ENCODE measurements at places on chromosomes 4 and X.
A peak's percentile ranks its signal among the peaks of the same experiment; 100 is the strongest.

DNA sequence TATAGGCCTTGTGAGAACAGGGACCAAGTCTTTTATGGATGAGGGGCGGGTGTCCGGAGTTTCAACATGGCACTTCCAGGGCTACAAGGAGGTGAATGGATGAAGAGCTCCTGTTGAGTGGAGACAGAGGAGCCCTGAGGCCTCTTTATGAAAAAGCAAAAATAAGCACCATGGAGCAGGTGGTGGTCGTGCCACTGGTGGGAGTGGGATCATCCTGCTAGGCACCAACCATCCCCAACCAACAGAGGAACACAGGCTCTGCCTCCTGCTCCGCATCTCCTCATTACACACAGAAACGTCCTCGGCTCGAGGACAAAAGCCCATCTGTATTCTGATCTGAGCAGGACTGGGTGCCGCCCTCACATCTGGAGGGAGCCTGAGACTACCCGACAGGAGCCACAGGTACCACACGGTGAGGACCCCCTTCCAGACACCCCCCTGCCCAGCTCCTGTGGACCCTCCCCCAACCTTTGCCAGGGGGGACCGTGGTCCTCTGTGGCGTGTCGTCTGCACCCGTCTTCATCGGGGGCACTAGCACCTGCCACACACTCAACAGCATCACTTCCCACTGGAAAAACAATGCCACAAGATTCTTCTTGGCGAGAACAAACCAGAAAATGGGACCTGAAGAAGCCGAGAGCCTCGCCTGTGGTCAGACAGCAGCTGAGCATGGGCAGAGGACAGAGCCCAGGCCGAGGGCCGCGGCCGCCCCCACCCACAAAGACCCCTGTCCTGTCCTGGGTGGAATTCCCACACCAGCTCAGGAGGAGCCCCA is 3.9 kb upstream of the PDE6B start:
- no peak for DNase-seq

DNA sequence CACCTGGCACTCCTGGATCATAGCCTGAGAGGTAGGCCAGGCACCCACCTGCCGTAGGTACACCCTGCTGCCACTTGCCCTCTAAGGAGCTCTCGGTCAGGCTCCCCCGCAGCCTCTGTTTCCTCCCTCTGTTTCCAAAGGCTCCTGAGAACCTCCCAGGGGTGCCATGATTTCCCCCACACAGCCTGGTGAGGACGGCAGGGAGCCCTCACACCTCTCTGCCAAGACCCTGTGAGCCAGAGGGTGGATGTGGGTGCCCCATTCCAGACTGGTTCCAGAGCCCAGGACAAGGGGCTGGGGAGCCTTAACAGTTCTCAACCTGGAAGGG is 1.6 kb upstream of the ABLIM2 start:
- no peak for DNase-seq

GRCh38 chr4:42642101-42642797 is 14.7 kb downstream of the ATP8A1 start:
- no peak for DNase-seq

DNA sequence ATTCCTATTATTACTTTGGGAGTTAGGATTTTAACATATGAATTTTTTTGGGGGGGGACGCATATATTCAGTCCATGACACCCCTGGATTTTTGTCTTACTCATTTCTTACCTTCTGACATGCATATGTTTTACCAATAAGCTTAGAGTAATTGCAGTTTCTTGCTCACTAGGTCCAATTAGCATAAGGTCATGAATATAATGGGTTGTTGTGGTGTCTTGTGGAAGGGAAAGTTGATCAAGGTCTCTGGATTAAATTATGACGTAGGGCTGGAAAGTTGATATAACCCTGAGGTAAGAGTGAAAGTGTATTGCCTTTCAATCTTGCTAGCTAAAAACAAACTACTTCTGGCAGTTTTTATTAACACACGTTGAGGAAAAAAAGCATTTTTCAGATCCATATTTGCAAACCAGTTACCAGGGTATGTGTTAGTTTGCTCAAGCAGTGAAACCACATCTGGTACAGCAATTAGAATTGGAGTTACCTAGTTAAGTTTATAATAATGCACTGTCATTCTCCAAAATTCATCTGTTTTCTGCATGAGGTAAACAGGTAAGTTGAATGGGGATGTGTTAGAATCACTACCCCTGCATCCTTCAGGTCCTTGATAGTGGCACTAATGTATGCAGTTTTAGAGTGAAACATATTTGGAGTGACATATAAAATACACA is 32.0 kb downstream of the STIM2 start:
- no peak for DNase-seq

DNA sequence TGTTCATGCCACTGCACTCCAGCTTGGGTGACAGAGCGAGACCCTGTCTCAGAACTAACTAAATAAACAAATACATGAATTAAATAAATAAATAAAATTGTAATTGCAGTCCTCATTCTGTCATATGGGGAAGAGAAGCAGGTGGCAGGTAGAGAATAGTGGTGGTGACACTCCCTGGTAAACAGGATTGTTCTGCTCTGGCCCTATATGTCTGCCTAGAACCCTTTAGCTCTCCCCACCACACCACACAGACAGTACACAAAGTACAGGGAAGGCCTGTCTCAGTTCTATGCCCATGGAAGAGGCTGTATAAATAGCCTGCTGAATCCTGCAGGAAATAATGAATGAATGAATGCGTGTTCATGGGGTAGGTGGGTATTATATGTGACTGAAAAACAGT is 117.7 kb downstream of the CEP135 start:
- DNase-seq: no peak

DNA sequence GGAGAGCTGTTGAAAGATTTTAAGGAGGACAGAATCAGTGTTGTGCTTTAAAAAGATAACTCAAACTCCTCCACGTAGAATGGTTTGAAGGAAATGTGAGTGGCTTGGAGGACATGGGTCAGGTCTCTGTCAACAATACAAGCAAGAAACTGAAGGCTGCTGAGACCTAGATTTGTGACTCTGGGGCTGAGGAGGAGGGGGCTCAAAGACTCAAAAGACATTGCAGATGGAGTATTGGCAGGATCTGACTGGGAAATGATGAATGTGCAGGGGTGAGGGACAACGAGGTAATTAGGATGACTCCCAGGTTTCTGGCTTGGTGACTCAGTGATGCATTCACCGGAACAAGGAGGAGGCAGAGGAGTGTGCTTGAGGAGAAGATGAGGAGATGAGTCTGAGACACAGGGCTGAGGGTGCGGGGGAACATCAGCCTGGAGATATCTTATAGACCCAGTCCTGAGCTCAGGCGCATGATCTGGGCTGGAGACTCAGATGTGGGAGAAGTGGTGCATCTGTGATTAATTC is 3.3 kb upstream of the RPS4X start:
- no peak for DNase-seq

DNA sequence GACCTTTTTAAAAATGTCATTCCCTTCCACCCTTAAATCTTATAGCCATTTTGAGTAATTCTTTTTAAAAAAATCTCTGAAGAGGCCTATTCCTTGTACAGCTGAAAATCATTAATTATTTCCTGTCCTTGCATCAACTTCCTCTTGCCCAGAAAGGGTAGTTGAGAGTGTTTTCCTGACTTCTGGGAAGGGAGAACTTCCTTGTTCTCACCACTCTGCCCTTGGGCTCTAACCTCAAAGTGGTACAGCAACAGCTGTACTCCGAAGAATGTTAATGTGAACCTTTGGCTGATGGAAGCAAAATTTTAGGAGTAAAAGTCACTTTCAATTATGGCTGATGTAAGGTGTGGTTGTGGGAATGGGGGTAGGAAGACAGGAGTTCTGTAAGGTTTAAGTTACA is 15.1 kb upstream of the FABP2 start:
- DNase-seq: no peak

DNA sequence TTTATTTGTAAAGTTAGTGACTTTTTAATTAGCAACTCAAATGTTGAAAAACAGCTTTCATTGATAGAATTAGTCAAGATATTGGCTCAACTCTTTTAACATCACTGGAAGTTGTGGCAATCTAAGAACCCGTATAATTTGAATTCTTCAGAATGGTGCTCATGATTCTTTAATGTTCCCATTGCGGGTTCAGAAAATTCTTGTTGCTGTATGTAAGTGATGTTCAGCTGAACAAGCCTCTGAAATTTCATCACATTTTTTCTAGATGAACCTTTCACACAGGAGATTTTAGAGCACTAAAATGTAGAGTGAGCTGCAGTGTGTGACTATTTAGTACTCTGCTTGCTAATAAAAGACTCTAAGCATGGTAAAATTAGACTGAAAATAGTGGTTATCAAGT is 1317.7 kb downstream of the FSTL5 start:
- no peak for DNase-seq

- no peak for DNase-seq
These were observed 139.1 kb downstream of the VEGFC start for GRCh38 chr4:176653401-176654220.

DNA sequence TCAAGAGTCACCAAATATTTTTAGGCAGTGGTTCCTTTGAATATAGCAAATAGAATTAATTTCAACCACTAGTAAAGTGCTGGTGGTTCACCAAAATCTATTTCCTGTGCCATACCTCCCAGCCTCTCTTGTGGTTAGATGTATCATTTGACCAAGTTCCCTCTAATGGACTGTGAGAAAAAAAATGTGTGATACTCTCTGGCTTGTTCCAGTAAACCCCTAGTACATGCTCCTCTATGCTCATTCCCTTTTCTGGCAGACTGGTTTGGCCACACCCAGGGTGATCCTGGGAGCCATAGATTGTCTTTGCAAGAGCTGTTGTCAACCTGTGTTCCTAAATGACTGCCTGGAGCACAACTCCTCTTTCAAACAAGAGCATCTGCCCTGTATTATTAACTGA is 109.5 kb downstream of the FRAS1 start:
- no peak for DNase-seq

- no peak for DNase-seq
These were observed 14.8 kb upstream of the TBC1D14 start for GRCh38 chr4:6894528-6895498.

GRCh38 chrX:23394421-23394820 is 59.8 kb downstream of the PTCHD1 start:
- no peak for DNase-seq

DNA sequence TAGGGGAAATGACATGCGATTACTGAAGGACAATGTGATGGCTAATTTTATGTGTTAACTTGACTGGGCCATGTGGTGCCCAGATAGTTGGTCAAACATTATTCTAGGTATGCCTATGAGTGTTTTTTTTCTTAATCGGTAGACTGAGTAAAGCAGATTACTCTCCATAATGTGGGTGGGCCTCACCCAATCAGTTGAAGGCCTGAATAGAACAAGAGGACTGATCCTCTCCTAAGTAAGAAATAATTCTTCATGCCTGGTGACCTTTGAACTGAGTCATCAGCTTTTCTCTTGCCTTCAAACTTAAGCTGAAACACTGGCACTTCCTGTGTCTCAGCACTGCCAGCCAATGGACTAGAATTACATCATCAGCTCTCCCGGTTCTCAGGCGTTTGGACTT is 164.0 kb upstream of the FGF13 start:
- DNase-seq: no peak

DNA sequence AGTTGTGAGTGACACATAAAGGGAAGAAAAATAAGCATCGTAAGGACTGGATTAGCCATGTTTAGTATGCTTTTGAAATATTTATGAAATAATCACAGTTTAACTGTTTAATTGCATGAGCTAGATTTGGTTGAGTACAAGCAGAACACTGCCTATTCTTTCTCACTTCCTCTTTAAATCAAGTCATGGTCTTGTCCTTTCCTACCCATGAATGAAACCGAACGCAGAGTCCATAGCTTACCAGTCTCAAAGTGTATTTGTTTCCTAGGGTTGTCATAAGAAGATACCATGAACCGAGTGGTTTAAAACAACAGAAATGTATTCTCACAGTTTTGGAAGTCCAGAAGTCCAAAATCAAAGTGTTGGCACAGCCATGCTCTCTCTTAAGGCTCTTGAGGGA is 684.0 kb upstream of the MAGEB2 start:
- DNase-seq: peak; percentile 31

DNA sequence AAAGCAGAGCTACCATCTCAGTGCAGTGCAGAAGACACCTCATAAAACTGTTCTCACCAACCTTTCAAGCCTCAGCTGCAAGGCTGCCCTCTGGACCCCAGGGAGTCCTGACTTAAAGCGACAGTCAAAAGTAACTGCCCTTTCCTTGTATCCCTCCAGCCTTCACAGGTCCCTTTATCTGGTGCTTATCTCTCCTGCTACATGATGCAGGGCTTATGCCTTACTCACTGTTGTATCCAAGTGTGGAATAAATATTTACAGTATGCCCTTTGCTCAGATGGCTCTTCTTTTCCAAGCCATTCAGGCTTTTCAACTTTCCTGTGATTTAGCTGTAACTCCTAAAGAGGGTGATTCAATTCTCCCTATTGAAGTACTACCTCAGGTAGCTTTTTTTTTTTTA is 92.6 kb downstream of the KDR start:
- DNase-seq: no peak

- DNase-seq: no peak
These were observed 232.5 kb downstream of the ANKRD50 start for GRCh38 chr4:124480061-124480460.

GRCh38 chr4:78990938-78991810 is 51.9 kb upstream of the PAQR3 start:
- no peak for DNase-seq

- no peak for DNase-seq
These were observed 8.0 kb downstream of the SHOX start for GRCh38 chrX:638482-639131.

GRCh38 chr4:120723986-120724385 is 198.5 kb downstream of the PRDM5 start:
- DNase-seq: no peak

GRCh38 chr4:80259012-80259411 is 7.5 kb upstream of the FGF5 start:
- no peak for DNase-seq

- no peak for DNase-seq
These were observed 156.3 kb upstream of the NOCT start for GRCh38 chr4:138859254-138859653.

- no peak for DNase-seq
These were observed 833.1 kb downstream of the C4orf33 start for GRCh38 chr4:129929052-129929451.

DNA sequence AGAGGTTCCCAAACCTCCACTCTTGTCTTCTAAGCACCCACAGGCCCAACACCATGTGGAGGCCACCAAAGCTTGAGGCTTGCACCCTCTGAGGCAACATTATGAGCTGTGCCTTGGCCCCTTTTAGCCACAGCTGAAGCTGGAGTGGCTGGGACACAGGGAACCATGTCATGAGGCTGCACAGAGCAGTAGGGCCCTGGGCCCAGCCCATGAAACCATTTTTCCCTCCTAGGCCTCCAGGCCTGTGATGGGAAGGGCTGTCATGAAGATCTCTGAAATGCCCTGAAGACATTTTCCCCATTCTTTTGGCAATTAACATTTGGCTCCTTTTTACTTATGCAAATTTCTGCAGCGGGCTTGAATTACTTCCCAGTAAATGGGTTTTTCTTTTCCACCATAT is 14.8 kb downstream of the RBMXL3 start:
- no peak for DNase-seq

- no peak for DNase-seq
These were observed 255.2 kb downstream of the SLC39A8 start for GRCh38 chr4:102089850-102090621.

- DNase-seq: no peak
These were observed 674.1 kb downstream of the RAPGEF2 start for GRCh38 chr4:159776961-159777360.

Data from GM06990 (cell line).